Stimulated activated CD4-positive, alpha-beta T cell treated with anti-CD3 and anti-CD28 coated beads, Interleukin-2, amount 100 ng/mL, for 48 hours (primary cell): ENCODE measurements at places on chromosomes 7 and 10.

DNA sequence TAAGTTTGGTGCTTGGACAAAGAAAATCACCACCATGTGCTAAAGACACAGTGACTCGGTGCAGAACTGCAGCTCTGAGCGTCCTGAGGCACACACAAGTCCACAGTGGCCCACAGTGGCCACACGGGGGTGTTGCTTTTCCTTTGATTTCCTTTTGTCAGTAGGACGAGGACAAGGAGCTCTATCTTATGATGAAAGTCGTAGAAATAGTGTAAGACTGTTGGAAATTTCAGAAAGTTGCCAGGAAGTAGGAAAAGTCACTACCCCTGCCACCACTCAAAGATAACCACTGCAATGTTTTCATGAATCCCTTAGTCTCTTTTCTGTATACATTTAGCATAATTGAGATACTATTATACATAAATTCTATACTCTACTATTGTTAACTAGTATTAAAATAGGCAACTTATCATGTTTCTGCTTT, 146.0 kb downstream of the TNS3 start:
- no peak for DNase-seq

GRCh38 chr10:95133016-95133752, 60.9 kb upstream of the ACSM6 start:
- DNase-seq: peak; percentile 78

DNA sequence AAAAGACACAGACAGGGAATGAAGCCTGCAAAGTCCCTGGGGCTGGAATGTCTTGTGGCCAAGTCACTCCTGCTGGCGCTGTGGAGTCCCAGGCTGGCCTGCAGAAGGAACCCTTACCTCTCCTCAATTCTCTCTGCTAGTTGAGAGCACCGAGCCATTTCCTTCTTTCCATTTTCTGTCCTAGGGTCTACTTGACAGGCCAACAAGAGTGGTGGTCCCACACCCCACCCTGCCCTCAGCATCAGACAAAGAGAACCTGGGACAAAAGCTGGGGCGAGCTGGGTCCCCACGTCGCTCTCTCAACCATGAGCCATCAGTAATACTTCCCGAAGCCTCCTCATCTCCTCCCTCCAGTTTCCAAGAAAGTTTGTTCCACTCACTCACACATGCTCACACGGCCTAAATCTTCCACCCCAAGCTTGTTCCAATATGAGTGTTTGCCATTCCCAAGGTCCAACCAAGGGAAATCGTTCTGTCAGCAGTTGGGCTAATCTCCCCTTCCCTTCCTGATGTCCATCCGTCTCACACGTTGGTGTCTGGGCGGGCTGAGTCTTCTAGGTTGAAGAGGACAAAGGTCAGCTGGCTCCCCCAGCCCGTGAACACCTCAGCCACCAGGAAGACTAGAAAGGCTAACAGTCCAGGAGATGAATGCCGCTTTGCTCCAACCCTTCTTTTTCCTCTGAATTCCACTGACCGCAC, 44.3 kb downstream of the CLEC2L start:
- DNase-seq: no peak

GRCh38 chr7:55387062-55387965, 22.2 kb downstream of the LANCL2 start:
- DNase-seq: no peak

DNA sequence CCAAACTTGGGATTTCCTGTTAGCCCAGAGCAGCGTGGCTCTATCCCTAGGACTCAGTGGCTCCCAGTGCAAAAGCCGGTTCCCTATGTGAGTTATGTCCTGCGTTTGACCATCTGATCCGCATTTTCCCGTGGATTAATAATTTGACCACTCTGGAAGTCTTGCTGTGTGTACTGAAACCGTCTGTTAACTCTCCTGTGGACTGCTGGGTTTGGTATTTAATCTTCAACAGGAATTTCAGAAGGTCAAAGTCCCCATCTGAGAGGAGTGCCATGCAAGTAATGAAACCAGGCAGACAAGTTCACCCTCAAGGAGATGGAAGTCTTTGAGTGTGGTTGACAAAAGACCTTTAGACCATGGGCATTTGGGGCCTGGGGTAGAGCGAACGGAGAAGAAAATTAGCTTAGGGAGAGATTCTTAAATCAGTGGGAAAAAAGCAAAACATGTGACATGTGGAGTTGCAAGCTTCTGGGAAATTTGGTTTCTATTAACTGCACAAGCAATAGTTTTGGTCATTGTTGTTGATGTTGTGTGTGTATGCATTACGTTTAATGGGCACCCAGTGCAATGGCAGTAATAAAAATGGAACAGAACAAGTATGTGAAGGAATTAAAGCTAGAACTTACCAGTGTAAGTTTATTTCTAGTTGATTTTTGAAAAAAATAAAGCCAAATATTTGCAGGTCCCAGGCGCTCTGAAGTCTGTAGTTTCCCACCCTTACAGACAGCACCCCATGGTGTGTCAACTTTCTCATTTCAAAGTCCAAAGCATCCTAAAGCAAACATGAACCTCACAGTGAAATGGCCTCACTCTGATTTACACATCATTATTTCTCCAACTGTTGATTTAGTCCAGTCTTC, 38.2 kb downstream of the LYZL1 start:
- DNase-seq: no peak
